H9 (cell line): ENCODE measurements at places on chromosomes 2 and 18.

- peak; percentile 8 for DNase-seq
Observed at GRCh38 chr2:128606837-128607236, 288.2 kb upstream of the HS6ST1 start.

GRCh38 chr18:8319798-8320489 lies 289.3 kb upstream of the RAB12 start:
- DNase-seq = no peak

- no peak for DNase-seq
Observed at GRCh38 chr18:37438417-37439180, 127.0 kb downstream of the CELF4 start.

DNA sequence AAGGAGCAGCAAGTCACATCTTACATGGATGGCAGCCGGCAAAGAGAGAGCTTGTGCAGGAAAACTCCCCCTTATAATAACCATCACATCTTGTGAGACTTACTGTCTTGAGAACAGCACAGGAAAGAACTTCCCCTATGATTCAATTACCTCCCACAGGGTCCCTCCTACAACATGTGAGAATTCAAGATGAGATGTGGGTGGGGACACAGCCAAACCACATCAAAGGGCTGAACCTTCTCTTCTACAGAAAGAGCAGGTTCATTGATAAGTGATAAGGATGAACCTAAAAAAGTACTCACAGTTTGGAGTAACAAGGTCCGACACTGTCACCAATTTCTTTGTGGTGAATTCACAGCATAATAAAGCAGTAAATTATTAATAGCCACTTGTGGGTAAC lies 422.2 kb upstream of the FSIP2 start:
- no peak for DNase-seq

- DNase-seq = no peak
Observed at GRCh38 chr2:223626716-223627115, 24.6 kb upstream of the SCG2 start.
